ENCODE measurements at places on chromosomes 16 and 17. TPM values are rescaled to one million over a fixed set of nuclear protein-coding genes. Genes with fewer than 3 reads are reported as not detected.

GRCh38 chr16:85113913-85114312 lies 1.6 kb upstream of the CIBAR2 start:
- H3K4me1 ChIP-seq = peaks cover 13% of the 10 kb centered on the region
- no peak for DNase-seq
- no peak overlapping the region for H3K4me3 ChIP-seq
- H3K36me3 ChIP-seq = no peaks in the 10 kb centered on the region
- H3K27me3 ChIP-seq = no peaks in the 10 kb centered on the region

GRCh38 chr17:29844339-29845048 lies 85.5 kb downstream of the SSH2 start:
- DNase-seq = no peak
- H3K27me3 ChIP-seq = no peaks in the 10 kb centered on the region
- no peak overlapping the region for H3K27ac ChIP-seq
- H3K4me1 ChIP-seq = no peaks in the 10 kb centered on the region
- H3K4me3 ChIP-seq = no peak overlapping the region

DNA sequence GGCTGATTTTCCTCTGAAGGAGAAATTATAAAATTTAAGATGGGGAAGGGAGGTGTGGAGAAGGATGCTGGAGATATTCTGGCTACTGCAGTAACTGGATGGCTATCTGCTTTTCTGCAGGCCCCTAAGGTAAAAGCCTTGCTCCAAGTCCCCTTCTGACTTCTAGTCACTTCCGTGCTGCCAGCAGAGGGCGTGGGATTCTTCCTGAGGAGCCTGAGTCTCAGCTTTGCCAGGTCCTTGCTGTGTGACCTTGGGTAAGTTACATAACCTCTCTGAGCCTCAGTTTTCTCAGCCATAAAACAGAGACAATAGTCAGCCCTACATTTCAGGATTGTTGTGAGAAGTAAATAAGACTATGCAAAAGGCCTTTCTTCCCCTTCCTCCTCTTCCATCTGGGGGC lies 24.3 kb upstream of the TMEM220 start:
- H3K4me3 ChIP-seq = no peak overlapping the region
- H3K36me3 ChIP-seq = no peaks in the 10 kb centered on the region
- DNase-seq = peak; percentile 42
- no peaks in the 10 kb centered on the region for H3K4me1 ChIP-seq
- H3K27me3 ChIP-seq = no peaks in the 10 kb centered on the region

GRCh38 chr17:49694847-49695697 lies 12.7 kb downstream of the SLC35B1 start:
- peaks cover 40% of the 10 kb centered on the region for H3K4me1 ChIP-seq
- peaks cover 11% of the 10 kb centered on the region for H3K36me3 ChIP-seq
- H3K27ac ChIP-seq = peak overlapping the region; percentile 81
- peak overlapping the region; percentile 30 for H3K4me3 ChIP-seq
- no peaks in the 10 kb centered on the region for H3K27me3 ChIP-seq

GRCh38 chr16:6016530-6017184 lies 919.1 kb upstream of the EEF2KMT start:
- no peak overlapping the region for H3K27ac ChIP-seq
- no peaks in the 10 kb centered on the region for H3K4me1 ChIP-seq
- no peak overlapping the region for H3K4me3 ChIP-seq
- H3K27me3 ChIP-seq = peaks cover 13% of the 10 kb centered on the region

DNA sequence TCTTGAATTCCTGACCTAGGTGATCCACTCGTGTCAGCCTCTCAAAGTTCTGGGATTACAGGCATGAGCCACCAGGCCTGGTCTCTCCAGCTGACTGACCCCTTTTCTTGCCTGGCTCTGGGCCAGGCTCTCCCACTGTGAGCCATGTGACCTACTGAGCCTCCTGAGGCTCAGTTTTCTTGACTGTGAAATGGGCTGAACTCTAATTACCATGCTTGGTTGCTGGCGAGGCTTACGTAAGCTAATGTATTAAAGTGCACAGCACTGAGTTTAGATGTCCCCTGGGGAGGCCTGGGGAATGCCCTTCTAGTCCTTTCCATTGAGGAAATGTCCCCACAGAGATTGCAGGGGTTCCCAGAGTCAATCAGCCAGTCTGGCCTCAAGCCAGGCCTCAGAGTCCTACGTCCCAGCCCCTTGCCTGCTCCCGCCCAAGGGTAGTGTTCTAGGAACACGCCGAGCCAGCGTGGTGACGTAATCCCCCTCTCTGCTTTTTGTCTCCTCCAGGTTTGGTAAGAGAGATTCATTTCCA lies 45.8 kb upstream of the LGALS9 start:
- H3K27ac ChIP-seq = no peak overlapping the region
- H3K4me1 ChIP-seq = peaks cover 20% of the 10 kb centered on the region
- DNase-seq = no peak
- H3K36me3 ChIP-seq = peaks cover 18% of the 10 kb centered on the region
- H3K27me3 ChIP-seq = no peaks in the 10 kb centered on the region

MARVELD3 gene
- total RNA-seq = not detected

GRCh38 chr17:56809106-56809819 lies 24.5 kb downstream of the C17orf67 start:
- no peaks in the 10 kb centered on the region for H3K4me1 ChIP-seq
- H3K4me3 ChIP-seq = no peak overlapping the region
- DNase-seq = no peak
- peaks cover 5% of the 10 kb centered on the region for H3K27me3 ChIP-seq
- H3K36me3 ChIP-seq = no peaks in the 10 kb centered on the region

PRSS22 gene
- not detected for total RNA-seq

ALOX15 gene
- not detected for total RNA-seq

GRCh38 chr17:31266042-31266441 lies 31.0 kb downstream of the OMG start:
- no peaks in the 10 kb centered on the region for H3K4me1 ChIP-seq
- H3K4me3 ChIP-seq = no peak overlapping the region

- H3K27me3 ChIP-seq = no peaks in the 10 kb centered on the region
- H3K27ac ChIP-seq = no peak overlapping the region
- no peak for DNase-seq
- no peak overlapping the region for H3K4me3 ChIP-seq
Observed at GRCh38 chr17:3959295-3959899, 4.8 kb downstream of the ATP2A3 start.

GRCh38 chr17:1111599-1112443 lies 68.0 kb downstream of the ABR start:
- peak overlapping the region; percentile 64 for H3K27ac ChIP-seq
- peaks cover 6% of the 10 kb centered on the region for H3K36me3 ChIP-seq
- H3K4me1 ChIP-seq = peaks cover 64% of the 10 kb centered on the region
- H3K27me3 ChIP-seq = no peaks in the 10 kb centered on the region
- DNase-seq = no peak

GRCh38 chr16:14446796-14447195 lies 183.3 kb downstream of the PARN start:
- no peak overlapping the region for H3K4me3 ChIP-seq
- DNase-seq = no peak
- no peaks in the 10 kb centered on the region for H3K4me1 ChIP-seq
- no peak overlapping the region for H3K27ac ChIP-seq

PDE6G gene
- total RNA-seq = 80.3 TPM

- H3K27me3 ChIP-seq = peaks cover 5% of the 10 kb centered on the region
- H3K27ac ChIP-seq = no peak overlapping the region
- H3K4me1 ChIP-seq = peaks cover 2% of the 10 kb centered on the region
- DNase-seq = no peak
Observed at GRCh38 chr17:43587647-43588046, 41.5 kb upstream of the ETV4 start.

- no peaks in the 10 kb centered on the region for H3K4me1 ChIP-seq
- no peak overlapping the region for H3K27ac ChIP-seq
- H3K27me3 ChIP-seq = no peaks in the 10 kb centered on the region
Observed at GRCh38 chr16:13070268-13070667, 168.9 kb downstream of the SHISA9 start.

GRCh38 chr16:52631711-52632110 lies 84.8 kb upstream of the TOX3 start:
- no peak overlapping the region for H3K4me3 ChIP-seq
- H3K27me3 ChIP-seq = no peaks in the 10 kb centered on the region
- DNase-seq = no peak

COPZ2 gene
- total RNA-seq = 5.5 TPM

DNA sequence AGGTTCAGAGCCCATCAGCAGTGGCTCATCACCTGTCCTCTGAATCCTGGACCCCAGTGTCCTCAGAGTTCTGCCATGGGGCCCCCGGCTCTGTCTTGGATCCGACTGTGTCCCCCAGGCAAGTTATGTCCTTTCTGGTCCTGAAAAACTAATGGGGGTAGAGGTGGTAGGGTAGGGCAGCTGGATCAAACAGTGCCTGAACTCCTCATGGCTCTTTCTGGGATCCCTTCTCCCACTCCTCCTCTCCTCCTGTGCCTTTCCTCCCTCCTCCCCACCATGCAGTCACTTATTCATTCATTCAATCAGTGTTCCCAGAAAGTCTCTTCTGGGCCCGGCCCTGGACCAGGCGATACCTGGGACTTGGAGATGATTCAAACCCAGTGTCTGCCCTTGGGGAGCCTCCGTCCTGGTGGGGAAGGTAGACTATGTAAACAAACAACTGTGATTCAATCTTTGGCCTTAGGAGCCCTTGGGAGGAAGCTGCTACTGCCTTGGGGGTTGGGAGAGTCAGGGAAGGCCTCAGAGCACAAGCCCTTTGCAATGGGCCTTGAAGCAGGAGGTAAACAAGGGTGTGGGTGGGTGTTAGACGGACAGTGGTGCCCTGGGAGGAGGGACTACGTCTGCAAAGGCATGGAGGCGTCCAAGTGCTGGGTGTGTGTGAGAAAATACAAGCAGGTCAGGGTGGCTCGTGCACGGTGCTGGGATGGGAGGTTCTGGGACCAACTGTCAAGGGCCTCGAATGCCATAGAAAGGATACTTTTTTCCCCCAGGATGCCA lies 6.4 kb upstream of the FAM83G start:
- H3K27ac ChIP-seq = no peak overlapping the region
- H3K4me1 ChIP-seq = no peaks in the 10 kb centered on the region
- H3K36me3 ChIP-seq = no peaks in the 10 kb centered on the region
- DNase-seq = no peak

GRCh38 chr16:81495321-81496234 lies 51.0 kb downstream of the CMIP start:
- H3K4me3 ChIP-seq = no peak overlapping the region
- peaks cover 36% of the 10 kb centered on the region for H3K4me1 ChIP-seq
- no peaks in the 10 kb centered on the region for H3K27me3 ChIP-seq
- peaks cover 10% of the 10 kb centered on the region for H3K36me3 ChIP-seq
- H3K27ac ChIP-seq = no peak overlapping the region

DNA sequence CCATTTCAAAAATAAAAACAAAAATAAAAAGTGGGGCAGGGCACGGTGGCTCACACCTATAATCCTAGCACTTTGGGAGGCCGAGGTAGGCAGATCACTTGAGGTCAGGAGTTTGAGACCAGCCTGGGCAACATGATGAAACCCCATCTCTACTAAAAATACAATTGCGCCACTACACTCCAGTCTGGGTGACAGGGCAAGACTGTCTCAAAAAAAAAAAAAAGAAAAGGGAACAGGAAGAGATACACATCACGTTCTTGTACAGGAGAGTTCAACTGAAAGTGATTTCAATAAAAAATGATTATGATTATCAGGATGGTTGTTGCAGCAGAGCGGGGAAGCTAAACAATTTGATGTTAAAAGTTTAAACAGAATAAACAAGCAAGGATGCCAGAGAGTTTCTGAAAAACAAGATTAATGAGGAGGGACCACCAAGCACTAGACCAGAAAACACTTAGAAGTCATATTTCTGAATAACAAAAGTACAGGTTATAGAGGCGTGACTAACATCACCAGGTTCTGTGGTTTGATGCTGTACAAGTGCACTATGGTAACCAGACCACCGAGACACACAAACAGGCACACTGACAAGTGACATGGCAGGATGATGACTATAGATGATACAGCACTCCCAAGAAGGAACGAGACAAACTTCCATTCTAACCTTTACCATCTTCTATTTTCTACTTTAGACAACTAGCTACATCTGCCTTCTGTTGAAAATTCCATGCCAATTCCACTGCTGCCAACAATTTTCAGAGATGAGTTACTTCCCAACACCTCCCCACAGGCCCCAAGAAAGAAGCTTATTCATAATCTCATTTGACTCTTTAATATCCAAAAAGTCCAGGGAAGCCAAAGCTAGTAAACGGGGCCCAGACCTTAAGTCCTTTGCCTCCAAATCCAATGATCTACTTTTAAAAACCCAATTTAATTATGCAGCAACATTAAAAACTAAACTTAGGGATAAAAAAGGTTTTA lies 11.8 kb downstream of the DNAJA2 start:
- no peaks in the 10 kb centered on the region for H3K27me3 ChIP-seq
- DNase-seq = peak; percentile 65
- peaks cover 22% of the 10 kb centered on the region for H3K4me1 ChIP-seq
- no peak overlapping the region for H3K4me3 ChIP-seq
- H3K27ac ChIP-seq = peak overlapping the region; percentile 82

DNA sequence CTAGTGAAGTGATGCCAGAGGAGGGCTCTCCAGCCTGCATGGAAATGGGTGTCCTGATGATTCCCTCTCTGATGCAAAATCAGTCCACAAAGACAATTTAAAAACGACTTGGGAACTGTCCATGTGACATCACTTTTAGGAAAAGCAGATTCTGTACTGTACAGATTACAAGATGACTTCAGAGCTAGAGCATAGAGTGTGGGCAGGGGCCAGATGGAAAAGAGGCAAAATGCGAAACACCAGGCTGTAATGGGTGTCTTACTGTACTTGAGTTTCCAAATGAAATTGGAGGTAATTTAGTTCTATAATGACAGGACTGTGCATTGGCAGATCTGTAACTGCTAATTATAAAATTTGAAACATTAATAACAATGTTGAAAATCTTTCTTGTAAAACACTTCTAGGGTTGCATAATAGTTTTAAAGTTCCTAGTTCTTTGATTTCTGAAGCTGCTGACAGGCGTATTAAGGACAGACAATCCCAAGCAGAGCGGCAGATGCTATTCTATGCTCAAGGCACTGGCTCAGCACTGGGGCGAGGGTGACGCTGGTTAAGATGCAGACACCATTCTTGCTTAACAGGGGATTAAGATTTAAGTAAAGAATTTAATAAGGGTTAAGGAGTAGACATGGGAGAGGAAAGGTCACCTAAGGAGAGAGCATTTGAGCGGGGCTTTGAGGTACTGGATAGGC lies 29.6 kb downstream of the OGFOD1 start:
- H3K4me1 ChIP-seq = peaks cover 7% of the 10 kb centered on the region
- H3K4me3 ChIP-seq = no peak overlapping the region
- no peak overlapping the region for H3K27ac ChIP-seq
- no peaks in the 10 kb centered on the region for H3K27me3 ChIP-seq

GRCh38 chr17:13421581-13422130 lies 180.1 kb downstream of the HS3ST3A1 start:
- no peak overlapping the region for H3K27ac ChIP-seq
- no peaks in the 10 kb centered on the region for H3K36me3 ChIP-seq
- no peaks in the 10 kb centered on the region for H3K4me1 ChIP-seq
- no peak for DNase-seq
- H3K4me3 ChIP-seq = no peak overlapping the region

ITGAD gene
- 0.13 TPM for total RNA-seq

GRCh38 chr16:86205521-86206245 lies 304.6 kb upstream of the FOXF1 start:
- H3K27ac ChIP-seq = no peak overlapping the region
- H3K27me3 ChIP-seq = peaks cover 10% of the 10 kb centered on the region
- no peak for DNase-seq
- H3K36me3 ChIP-seq = no peaks in the 10 kb centered on the region
- H3K4me1 ChIP-seq = no peaks in the 10 kb centered on the region

GRCh38 chr16:57137566-57138273 lies 45.3 kb downstream of the CPNE2 start:
- H3K4me3 ChIP-seq = no peak overlapping the region
- peak overlapping the region; percentile 36 for H3K27ac ChIP-seq
- peaks cover 68% of the 10 kb centered on the region for H3K4me1 ChIP-seq
- H3K36me3 ChIP-seq = peaks cover 14% of the 10 kb centered on the region
- H3K27me3 ChIP-seq = no peaks in the 10 kb centered on the region

Measured in activated CD8-positive, alpha-beta T cell treated with anti-CD3 and anti-CD28 coated beads, Interleukin-2, amount 10 ng/mL, durations not matched to agents 7 days and 5 days (primary cell).